HS-5 (cell line): ENCODE measurements at places on chromosomes 4 and X.

- DNase-seq, result no peak
These were observed 4.7 kb downstream of the LIMCH1 start for GRCh38 chr4:41542526-41543275.

- DNase-seq, result no peak
These were observed 54.5 kb downstream of the ASB9 start for GRCh38 chrX:15215366-15215765.

DNA sequence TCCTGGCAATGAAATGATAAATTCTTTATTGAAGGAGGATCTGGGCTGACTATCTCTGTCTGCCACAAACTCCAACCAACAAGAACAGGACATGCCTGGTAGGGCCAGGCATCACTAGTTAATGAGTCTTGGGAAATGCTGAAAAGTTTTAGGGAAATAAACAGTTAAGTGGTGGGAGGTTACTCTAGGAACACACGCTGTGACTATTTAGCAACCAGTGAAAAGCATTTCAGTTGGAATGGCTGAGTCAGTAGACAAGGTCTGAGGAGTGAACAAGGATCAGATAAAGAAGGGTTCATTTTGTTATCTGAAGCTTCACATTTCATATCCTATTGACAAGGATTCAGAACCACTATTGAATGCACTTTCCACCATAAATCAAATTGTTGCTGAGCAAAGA, 394.9 kb upstream of the BOD1L1 start:
- DNase-seq, result no peak

DNA sequence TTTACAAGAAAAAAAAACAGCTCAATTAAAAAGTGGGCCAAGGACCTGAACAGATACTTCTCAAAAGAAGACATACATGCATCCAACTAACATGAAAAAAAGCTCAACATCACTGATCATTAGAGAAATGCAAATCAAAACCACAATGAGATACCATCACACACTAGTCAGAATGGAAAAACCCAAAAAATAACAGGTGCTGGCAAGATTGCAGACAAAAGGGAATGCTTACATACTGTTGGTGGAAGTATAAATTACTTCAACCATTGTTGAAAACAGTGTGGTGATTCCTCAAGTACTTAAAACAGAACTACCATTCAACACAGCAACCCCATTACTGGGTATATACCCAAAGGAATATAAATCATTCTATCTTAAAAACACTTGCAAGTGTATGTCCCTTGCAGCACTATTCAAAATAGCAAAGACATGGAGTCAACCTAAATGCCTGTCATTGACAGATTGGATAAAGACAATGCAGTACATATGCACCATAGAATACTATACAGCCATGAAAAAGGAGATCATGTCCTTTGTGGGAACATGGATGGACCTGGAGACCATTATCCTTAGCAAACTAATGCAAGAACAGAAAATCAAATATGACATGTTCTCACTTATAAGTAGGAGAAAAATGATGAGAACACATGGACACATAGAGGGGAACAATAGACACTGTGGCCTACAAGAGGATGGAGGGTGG, 97.6 kb downstream of the RAB28 start:
- no peak for DNase-seq

DNA sequence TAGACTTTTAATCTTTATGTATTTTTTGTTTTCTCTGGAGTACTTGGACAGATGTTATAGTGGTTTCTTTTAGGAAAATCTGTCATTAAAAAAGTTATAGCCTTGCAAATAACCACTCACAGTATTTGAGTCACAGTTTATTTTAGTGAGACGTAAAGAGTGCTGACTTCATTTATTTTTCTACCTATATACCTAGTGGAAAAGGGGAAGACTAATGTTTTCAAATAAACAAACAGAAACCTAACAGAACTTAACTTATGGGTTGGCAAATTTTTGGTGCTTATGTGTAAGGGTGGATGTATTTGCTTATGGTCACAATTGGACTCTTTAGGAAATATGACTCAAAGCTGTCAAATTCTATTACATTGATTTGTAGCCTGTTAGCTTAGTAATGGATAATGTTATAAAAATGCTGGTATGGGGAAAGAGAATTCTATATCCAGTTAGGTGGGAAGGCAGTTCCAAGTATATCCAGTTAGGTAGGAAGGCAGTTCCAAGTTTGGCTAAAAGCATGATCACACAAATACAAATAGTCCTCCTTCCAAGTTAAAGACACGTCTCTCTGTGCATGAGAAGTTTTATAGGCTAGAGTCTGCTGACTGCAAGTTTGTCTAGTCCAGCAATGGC, 61.9 kb downstream of the SLC9A6 start:
- peak; percentile 38 for DNase-seq

DNA sequence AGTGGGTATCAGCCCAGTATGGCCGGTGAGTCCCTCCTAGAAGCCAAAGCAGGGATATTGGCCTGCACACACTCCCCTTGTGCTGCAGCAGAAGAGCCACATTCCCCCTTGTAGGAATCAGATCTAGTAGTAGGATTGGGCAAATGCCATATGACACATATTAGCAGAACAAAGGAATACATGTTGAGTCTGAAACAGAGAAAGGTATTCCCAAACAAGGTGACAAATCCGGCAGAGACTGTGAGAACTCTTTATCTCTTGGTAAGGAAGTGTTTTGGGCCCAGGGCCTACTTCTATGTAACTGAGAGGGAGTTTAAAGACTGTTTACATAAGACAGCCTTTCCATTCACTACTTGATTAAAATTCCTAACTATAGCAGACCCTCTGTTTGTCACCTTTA, 1382.0 kb downstream of the FAM133A start:
- DNase-seq, result no peak

- no peak for DNase-seq
These were observed 10.1 kb downstream of the NKX1-1 start for GRCh38 chr4:1395941-1396805.

GRCh38 chrX:7133050-7133440, 14.5 kb upstream of the STS start:
- no peak for DNase-seq

- no peak for DNase-seq
These were observed 284.7 kb downstream of the EVC2 start for GRCh38 chr4:5423670-5424069.

- DNase-seq, result no peak
These were observed 264.6 kb upstream of the HAND2 start for GRCh38 chr4:173794662-173795061.

- DNase-seq, result no peak
These were observed 39.4 kb downstream of the NALF2 start for GRCh38 chrX:69543572-69543971.

DNA sequence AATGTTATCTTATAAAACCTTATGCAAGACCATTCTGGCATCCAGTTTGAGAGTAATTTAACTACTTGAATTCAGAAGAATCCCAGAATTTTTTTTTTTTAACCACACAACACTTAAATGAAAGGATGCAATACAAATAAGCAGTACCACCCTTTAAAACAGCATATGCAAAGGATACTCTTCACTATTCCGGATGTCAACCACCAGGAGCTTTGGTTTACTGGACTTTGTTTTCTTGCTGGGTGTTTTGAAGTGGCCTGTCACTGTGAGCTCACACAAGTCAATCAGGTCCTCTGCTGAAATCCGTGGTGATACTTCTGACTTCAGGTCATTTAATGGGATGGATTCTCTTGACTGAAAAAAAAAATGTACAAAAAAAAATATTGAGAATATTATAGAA, 200.0 kb downstream of the TBCK start:
- no peak for DNase-seq

DNA sequence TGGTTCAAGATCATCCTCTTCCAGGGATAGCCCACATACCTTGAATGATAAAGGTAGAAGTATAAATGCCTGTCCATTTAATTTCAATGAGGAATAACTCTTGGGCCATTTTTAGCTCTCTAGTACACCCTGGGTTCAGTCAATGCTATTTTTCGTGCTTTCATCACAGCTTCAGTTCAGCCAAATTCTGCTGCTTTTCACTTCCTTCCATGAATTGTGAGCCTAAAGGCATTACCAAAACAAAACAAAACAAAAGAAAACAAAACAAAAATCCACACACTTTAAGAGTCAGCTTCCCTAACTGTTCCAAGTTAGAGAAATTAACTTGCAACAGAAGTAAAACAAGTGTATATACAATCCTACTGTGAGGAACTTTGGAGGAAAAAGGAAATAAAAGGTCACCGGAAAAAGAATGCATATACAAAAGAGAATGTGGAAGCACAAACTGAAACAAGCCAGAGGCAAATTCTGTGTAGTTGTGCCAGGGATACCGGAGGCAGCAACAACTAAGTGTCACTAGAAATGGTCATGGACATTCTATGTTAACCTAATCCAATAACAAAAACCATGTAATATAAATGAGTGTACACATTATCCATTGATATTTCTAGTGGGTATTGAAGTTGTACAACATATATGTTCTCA, 423.1 kb downstream of the KCTD8 start:
- DNase-seq, result no peak

GRCh38 chrX:115560211-115560977, 580 bp upstream of the PLS3 start:
- DNase-seq, result no peak

DNA sequence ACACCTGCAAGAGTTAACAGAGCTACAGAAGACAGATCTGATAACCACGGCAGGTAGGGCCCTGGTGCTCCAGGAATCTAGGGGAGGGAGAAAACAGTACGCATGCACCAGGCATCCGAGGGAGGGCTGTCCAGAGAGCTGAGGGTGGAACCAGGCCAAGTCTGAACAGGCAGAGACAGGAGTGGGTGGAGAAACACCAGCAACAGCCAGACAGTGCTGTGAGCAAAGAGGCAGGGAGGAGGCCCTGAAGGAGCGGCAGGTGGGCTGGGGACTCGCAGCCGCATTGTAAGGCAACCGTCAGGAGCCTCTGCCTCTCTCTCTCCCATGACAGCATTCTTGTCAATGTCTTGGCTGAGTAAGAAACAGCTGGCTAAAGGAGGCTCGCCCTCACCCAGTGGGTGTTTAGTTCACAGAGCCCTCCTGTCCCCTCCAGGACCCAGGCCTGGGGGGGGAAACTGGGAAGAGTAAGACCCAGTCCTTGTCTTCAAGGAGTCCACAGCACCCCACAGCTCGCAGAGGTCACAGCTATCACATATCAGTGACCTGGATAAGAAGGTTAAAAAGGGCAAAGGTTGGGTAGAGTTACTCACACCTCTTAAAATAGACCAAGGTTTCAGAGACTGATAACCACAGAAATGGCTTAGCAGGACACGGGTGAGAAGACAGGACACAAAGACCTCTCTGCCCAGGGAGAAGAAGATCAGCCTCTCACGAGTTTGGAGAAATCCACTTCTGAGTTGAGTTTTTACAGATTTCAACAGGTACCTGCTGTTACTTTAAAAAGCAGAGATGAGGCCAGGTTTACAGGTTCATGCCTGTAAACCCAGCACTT, 10.5 kb downstream of the ACSL1 start:
- DNase-seq, result no peak

DNA sequence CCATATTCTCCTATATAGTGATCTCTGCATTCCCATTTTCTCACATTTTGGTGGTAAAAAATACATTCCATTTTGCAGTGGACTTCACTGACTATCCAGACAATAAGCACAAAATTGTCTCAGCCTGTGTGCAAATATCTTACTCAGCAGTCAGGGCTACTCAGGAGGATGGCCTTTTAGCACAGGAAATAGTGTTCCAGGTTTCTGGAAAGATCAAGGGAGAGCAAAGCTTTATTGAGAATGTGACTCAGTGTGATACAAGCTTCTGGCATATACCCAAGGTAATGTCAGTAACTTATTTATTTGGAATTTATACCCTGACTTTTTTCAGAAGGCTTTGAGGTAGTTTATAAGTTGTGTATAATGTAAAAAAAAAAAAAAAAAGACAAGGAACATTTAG, 233.4 kb downstream of the TEX13A start:
- DNase-seq, result peak; percentile 11

GRCh38 chr4:73867783-73868182, 1.4 kb upstream of the CXCL1 start:
- no peak for DNase-seq

DNA sequence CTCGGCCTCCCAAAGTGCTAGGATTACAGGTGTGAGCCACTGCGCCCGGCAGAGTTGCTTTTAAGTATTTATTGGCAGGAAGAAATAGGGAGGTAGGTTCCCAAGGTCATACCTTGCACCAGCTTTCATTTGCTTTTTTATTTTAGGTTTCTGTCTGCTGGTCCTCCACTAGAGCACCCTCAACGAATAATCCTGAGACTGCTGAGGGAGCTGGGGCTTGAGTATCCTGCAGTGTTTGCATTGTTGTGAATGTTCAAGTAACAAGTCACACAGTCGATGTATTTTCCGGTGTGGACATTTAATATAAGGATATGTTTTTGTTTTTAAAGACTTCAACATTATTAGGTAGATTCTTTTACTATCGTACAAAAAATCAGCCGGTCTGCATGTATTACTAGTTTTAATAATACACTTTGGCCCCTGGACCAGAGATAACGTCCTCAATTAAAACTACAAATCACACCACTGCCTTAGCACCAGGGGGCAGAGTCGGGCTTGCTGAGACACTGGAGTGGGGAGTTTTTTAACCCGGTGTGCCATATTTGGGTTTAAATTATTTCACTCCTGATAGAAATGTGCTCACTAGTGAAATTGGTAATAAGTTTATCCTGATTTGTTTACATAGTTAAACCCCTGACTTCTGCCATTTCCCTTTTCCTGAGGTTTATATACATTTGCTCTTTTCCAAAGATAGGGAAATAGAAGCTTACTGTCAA, 11.6 kb downstream of the SMIM20 start:
- no peak for DNase-seq

- no peak for DNase-seq
These were observed 8.2 kb downstream of the RTL3 start for GRCh38 chrX:78650906-78651437.

- DNase-seq, result no peak
These were observed 315.0 kb upstream of the NDST4 start for GRCh38 chr4:115428455-115428854.

GRCh38 chr4:83013420-83013867, 2.8 kb upstream of the LIN54 start:
- no peak for DNase-seq

DNA sequence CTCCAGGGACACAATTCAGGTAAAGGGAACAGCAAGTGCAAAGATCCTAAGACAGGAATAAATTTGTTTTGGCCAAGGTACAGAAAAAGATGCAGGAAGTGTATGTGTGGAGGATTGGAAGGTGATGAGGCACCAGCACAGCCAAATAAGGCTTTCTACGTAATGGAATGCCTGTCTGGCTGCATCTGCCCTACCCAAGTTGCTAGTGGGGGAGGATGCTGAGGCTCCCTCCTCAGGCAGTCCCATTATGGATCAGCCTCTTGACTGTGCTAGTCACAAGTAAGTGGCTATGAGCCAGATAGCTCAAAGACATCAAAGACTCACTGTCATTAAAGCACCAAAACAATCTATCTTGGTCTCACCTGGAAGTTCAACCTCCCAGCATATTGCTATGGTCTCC, 300.9 kb upstream of the FAT4 start:
- DNase-seq, result no peak

GRCh38 chr4:156638925-156639605, 332.5 kb downstream of the PDGFC start:
- no peak for DNase-seq

DNA sequence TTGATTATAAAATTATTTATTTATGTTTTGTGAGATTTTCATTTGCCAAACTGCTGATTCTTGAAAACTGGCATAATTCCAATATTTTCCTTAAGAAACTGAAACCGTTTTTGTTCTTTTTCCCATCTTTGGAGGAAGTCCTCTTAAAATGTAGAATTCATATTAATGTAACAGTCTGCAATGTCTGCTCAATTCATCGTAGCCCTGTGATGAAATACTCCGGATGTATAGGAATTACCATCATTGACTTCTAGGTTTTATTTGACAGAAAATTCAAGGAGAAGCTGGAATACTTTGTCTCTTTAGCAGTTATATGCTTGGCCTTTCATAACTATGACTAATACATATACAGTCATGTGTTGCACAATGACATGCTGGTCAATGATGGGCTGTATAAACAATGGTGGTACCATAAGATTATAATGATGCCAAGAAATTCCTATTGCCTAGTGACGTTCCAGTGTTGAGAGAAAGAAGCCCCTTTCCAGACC, 185.0 kb upstream of the GPRIN3 start:
- peak; percentile 77 for DNase-seq
